Mesothelial cell of epicardium (in vitro differentiated cells): ENCODE measurements at places on chromosomes 7 and 10.

DNA sequence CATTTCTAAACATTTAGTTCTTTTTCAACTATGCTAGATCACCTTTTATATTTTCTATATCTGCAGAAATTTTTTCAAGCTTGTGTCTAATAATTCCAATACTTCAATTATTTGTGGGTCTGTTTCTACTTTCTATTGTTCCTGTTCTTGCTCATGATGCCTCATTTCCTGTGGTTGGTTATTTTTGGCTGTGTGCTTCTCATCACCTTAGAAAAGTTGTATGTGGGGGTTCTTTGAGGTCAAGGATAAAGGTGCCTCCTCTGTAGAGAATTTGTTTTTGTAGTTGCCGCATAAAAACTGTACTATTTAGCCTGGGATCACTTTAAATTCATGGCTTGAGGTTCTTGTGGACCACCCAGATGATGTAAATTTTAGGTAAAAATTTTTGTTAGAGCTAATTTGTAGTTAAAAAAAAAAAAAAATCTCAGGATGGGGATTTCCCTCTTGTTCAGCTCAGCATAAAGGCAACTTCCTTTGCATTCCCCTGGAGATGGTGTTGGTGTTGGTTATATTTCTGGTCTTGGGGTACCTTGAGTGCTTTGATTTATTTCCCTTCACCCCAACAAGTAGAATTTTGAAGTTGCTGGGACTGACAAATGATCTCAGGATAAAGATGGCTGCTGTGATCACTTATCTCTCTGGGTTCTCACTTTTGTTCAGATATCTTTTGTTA, 27.0 kb upstream of the JAZF1 start:
- DNase-seq, result no peak
- no peaks in the 10 kb centered on the region for H3K36me3 ChIP-seq
- no peak overlapping the region for H3K4me3 ChIP-seq
- H3K4me1 ChIP-seq, result no peaks in the 10 kb centered on the region
- H3K27ac ChIP-seq, result no peak overlapping the region

DNA sequence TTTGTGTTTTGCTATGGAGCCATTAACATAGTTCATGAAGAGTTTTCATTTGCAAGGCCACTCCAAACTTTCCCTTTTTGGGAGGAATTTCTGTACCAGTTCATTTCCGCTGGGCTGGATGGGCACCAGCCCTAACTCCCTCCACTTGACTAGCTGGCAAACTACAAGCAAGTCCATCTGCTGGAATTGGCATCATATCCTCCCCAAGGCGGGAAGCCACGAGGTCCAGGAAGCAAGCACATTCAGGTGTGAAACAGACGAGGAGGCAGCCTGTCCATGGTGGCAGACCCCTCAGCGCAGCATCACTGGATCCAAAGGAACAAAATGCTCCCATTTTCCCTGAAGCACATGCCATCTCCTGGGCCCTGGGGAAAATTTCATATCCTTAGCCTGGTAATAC, 125.8 kb downstream of the ABLIM1 start:
- H3K27ac ChIP-seq, result no peak overlapping the region
- H3K4me3 ChIP-seq, result no peak overlapping the region
- H3K4me1 ChIP-seq, result peaks cover 11% of the 10 kb centered on the region
- H3K27me3 ChIP-seq, result no peaks in the 10 kb centered on the region

- H3K4me3 ChIP-seq, result no peak overlapping the region
- no peaks in the 10 kb centered on the region for H3K36me3 ChIP-seq
- H3K27ac ChIP-seq, result no peak overlapping the region
- no peak for DNase-seq
- H3K4me1 ChIP-seq, result peaks cover 4% of the 10 kb centered on the region
Observed at GRCh38 chr7:104901240-104901619, 112.8 kb upstream of the KMT2E start.

- DNase-seq, result no peak
- H3K27ac ChIP-seq, result no peak overlapping the region
- peaks cover 74% of the 10 kb centered on the region for H3K27me3 ChIP-seq
- no peak overlapping the region for H3K4me3 ChIP-seq
- no peaks in the 10 kb centered on the region for H3K4me1 ChIP-seq
Observed at GRCh38 chr7:1659696-1660095, 10.4 kb upstream of the ELFN1 start.

DNA sequence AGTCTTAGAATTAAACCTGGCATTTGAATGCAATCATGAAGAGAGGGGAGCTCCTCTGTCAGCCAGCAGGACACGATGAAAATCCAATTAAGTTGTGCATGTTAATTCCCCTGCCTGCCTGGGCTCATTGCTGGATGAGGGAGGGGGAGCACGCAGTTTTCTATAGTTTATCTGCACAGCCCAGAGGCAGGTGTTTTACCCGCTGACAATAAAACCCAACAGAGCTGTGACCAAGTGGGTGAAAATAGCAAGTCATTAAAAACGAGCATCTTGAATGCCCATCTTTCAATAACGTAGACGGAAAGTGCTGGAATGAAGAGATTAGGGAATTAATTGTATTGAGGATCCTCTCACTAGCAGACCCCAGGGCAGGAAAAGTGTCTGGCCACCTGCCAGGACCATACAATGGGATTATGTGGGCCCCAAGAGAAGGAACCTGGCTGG, 100.1 kb upstream of the FAM20C start:
- H3K27ac ChIP-seq, result no peak overlapping the region
- no peak overlapping the region for H3K4me3 ChIP-seq
- peaks cover 15% of the 10 kb centered on the region for H3K27me3 ChIP-seq
- peaks cover 39% of the 10 kb centered on the region for H3K4me1 ChIP-seq
- no peak for DNase-seq
- no peaks in the 10 kb centered on the region for H3K36me3 ChIP-seq

- no peak overlapping the region for H3K4me3 ChIP-seq
- no peaks in the 10 kb centered on the region for H3K27me3 ChIP-seq
- DNase-seq, result no peak
- H3K36me3 ChIP-seq, result peaks cover 13% of the 10 kb centered on the region
Observed at GRCh38 chr10:19828278-19829049, 12.2 kb downstream of the PLXDC2 start.

DNA sequence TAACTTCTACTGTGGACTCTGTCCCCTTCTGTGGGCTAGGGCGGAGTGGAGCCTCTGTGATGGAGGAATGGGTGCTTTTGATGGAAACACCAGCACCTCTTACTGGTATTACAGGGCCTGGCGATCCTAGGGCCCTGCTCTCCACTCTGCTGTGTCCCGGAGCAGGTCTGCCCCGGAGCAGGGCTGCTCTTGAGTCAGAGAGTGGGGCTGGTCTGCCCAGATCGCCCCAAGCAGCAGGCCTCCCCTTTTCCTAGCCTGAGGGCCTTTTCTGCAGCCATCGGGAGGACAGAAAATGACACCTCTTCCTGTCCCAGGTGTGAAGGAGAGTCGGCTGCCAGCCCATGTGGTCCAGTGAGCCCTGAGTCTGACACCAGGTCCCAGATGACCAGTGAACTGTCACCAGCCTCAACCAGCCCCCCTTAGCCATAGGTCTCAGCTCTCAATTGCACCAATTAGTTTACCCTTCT, 1.4 kb downstream of the ZNF282 start:
- H3K27me3 ChIP-seq, result no peaks in the 10 kb centered on the region
- H3K4me3 ChIP-seq, result peak overlapping the region; percentile 87
- H3K27ac ChIP-seq, result peak overlapping the region; percentile 93
- H3K36me3 ChIP-seq, result peaks cover 28% of the 10 kb centered on the region

DNA sequence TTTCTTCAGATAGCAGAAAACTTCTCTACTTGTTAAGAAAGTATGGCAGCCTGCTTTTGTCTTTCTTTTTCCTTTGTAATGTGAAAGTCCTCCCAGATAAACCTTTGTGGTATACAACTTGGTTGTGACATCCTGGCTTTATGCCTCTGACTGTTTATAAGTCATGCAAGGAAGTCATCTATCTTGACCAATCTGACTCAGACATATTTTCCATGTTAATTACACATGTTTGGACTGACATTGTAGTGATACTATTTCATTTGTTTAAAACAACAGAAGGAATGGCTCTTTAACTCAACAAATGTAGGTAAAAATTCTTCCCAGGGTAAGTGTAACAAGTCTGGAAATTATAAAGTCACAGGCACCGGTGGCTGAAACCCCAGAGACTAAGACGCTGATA, 341.6 kb upstream of the MEOX2 start:
- no peaks in the 10 kb centered on the region for H3K27me3 ChIP-seq
- peaks cover 10% of the 10 kb centered on the region for H3K4me1 ChIP-seq
- DNase-seq, result no peak

DNA sequence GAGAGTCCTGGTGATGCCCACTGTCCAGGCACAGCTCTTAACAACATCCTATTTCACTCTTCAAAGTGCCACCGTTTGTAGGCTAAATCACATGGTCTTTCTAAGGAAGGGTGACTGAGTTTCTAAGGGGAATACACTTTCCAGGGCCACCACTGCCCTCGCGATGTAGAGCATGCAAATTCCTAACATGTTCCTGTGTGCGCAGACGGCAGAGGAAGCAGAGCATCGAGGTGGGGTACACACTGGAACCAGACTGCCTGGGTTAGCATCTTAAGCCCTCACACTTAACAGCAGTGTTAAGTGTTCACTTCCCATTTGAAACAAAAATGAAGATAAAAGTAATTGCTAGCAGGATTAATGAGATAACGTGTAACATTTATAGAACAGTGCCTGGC, 3.0 kb downstream of the VOPP1 start:
- no peak overlapping the region for H3K4me3 ChIP-seq
- no peak for DNase-seq
- peaks cover 31% of the 10 kb centered on the region for H3K4me1 ChIP-seq
- no peak overlapping the region for H3K27ac ChIP-seq

GRCh38 chr7:107659666-107660065, 962 bp upstream of the SLC26A4 start:
- peaks cover 91% of the 10 kb centered on the region for H3K27me3 ChIP-seq
- H3K4me1 ChIP-seq, result peaks cover 7% of the 10 kb centered on the region
- no peaks in the 10 kb centered on the region for H3K36me3 ChIP-seq
- H3K27ac ChIP-seq, result no peak overlapping the region
- DNase-seq, result no peak

- H3K4me3 ChIP-seq, result peak overlapping the region; percentile 53
- peak overlapping the region; percentile 98 for H3K27ac ChIP-seq
- H3K4me1 ChIP-seq, result peaks cover 57% of the 10 kb centered on the region
- H3K36me3 ChIP-seq, result peaks cover 2% of the 10 kb centered on the region
Observed at GRCh38 chr7:90625562-90625961, 29.4 kb downstream of the CDK14 start.

DNA sequence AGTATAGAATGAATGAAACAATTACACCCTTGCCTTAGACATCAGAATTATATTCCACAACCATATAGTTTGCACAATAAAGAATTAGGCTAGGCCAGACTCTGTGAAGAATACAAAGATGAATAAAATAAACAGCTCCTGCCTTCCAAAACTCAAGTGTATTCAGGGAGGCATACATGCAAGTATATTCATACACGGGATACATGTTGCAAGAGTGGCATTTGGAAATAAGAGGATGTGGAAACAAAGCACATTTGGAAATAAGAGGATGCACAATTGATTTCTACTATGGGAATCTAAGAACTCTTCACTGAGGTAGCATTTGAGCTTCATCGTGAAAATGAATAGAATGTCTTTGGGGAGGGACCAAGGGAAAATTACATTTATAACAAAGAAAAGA, 27.0 kb upstream of the TMEM26 start:
- no peak for DNase-seq
- H3K27ac ChIP-seq, result no peak overlapping the region
- H3K4me1 ChIP-seq, result no peaks in the 10 kb centered on the region
- no peak overlapping the region for H3K4me3 ChIP-seq
- H3K27me3 ChIP-seq, result peaks cover 12% of the 10 kb centered on the region

GRCh38 chr7:92043098-92043497, 91.2 kb downstream of the CYP51A1 start:
- H3K4me3 ChIP-seq, result no peak overlapping the region
- DNase-seq, result no peak
- no peak overlapping the region for H3K27ac ChIP-seq
- no peaks in the 10 kb centered on the region for H3K27me3 ChIP-seq
- peaks cover 38% of the 10 kb centered on the region for H3K36me3 ChIP-seq

DNA sequence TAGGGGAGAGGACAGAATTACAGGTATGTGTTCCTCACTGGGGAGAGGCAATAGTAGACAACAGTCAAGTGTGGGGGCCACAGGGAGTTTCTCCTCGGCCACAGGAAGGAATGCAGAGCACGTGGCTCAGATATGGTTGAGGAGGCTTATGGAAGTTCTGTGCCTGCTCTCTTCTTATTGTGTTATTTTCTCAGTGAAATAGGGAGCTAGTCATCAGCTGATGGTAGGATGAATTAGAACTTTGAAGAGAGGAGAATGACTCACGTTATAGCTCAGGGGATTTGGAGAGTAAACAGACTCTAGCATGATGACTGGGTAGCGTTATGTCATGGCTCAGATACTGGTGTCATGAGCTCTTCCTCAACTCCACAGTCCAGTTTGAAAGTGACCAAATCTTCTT, 308.3 kb upstream of the IGFBP3 start:
- no peaks in the 10 kb centered on the region for H3K27me3 ChIP-seq
- DNase-seq, result no peak
- H3K27ac ChIP-seq, result no peak overlapping the region
- H3K36me3 ChIP-seq, result peaks cover 4% of the 10 kb centered on the region
- H3K4me3 ChIP-seq, result no peak overlapping the region
- peaks cover 24% of the 10 kb centered on the region for H3K4me1 ChIP-seq

- no peak overlapping the region for H3K27ac ChIP-seq
- H3K4me3 ChIP-seq, result no peak overlapping the region
- no peaks in the 10 kb centered on the region for H3K27me3 ChIP-seq
- DNase-seq, result no peak
- H3K36me3 ChIP-seq, result peaks cover 2% of the 10 kb centered on the region
Observed at GRCh38 chr10:92267343-92267742, 23.5 kb downstream of the CPEB3 start.

DNA sequence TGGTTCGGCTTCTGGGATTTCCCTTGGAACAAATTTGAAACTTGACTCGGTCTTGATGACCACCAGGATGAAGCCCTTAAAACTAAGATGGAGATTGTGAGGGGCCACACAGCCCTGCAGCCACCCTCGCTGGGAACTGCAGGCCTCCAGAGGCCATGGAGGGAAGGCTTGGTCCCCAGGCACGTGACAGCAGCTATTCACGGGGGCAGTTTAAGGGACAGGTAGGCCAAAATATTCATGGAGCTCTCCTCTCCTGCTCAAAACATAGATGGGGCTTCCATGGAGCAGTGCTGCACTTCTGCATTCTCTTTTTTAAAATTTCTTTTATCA, 137.0 kb downstream of the ADCY1 start:
- H3K36me3 ChIP-seq, result no peaks in the 10 kb centered on the region
- no peak overlapping the region for H3K27ac ChIP-seq
- H3K4me3 ChIP-seq, result no peak overlapping the region
- no peaks in the 10 kb centered on the region for H3K4me1 ChIP-seq
- peaks cover 4% of the 10 kb centered on the region for H3K27me3 ChIP-seq
